ENCODE measurements at places on chromosomes 6 and 20.

DNA sequence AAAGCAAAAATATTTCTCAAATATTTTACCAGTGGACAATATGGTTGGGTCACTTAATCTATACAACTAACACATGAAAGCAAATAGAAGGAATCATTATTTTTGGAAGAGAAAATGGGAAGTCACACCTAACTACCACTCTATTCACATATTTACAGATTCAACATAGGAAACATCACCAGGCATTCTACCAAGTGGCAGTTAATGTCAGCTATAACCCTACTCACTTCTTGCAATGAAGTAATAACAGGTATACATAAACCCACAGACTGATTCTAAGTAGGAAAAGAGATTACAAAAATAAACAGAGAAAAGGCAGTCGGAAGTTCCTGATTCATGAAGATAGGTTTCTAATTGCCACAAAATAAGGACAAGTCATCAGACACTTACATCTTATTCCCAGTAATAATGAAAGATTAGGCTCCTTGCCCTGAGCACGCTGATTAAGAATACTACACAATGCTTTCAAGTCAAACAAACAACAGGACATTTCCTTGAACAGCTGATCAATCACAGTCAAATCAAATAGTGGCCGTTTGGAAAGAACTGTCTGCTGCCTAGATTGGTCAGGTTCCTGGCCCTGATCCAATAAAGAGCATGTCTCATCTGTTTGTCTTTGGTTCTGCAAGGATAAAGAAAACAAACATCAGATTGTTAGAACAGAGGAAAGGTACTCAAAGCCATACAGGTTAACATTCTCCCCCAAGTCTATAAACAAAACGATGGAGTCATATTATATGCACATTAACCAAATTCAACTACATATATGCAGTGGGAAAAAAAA lies 79.2 kb upstream of the PLN start:
- no peak for DNase-seq

GRCh38 chr20:57378646-57379262 lies 12.4 kb upstream of the RBM38 start:
- no peak for DNase-seq

GRCh38 chr20:20780127-20780824 lies 67.8 kb upstream of the RALGAPA2 start:
- DNase-seq, result no peak

GRCh38 chr20:49951151-49951550 lies 15.0 kb downstream of the RNF114 start:
- no peak for DNase-seq
